ENCODE measurements at places on chromosomes 1 and 21. TPM values are rescaled to one million over a fixed set of nuclear protein-coding genes. Genes with fewer than 3 reads are reported as not detected.

DNA sequence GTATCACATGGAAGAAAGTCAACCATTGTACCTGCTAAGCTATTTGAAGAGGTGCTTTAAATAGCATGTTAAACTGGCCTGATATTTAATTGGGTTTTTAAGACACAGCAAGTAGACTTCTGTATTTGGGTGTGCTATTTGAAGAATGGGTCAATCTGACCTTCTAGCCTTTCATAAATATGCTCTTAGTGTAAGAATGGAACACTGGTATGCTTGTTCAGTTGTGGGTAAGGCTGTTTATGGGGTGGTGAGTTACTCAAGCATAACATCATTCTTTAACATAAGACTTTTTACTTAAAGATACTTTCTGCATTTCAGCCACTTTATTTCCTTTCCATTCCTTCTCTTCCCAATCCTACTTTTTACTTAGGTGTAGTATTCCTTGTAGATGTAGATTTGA, 21.4 kb downstream of the AHCYL1 start:
- DNase-seq = no peak

GRCh38 chr1:56229186-56229585, 350.2 kb downstream of the PLPP3 start:
- DNase-seq = peak; percentile 48

- no peak for DNase-seq
Observed at GRCh38 chr1:198977909-198978308, 339.1 kb downstream of the PTPRC start.

- DNase-seq = no peak
Observed at GRCh38 chr1:54826226-54826816, 25.2 kb upstream of the TTC22 start.

The HSD11B1 gene
- not detected for total RNA-seq
